ENCODE measurements at places on chromosomes 5 and 9.

DNA sequence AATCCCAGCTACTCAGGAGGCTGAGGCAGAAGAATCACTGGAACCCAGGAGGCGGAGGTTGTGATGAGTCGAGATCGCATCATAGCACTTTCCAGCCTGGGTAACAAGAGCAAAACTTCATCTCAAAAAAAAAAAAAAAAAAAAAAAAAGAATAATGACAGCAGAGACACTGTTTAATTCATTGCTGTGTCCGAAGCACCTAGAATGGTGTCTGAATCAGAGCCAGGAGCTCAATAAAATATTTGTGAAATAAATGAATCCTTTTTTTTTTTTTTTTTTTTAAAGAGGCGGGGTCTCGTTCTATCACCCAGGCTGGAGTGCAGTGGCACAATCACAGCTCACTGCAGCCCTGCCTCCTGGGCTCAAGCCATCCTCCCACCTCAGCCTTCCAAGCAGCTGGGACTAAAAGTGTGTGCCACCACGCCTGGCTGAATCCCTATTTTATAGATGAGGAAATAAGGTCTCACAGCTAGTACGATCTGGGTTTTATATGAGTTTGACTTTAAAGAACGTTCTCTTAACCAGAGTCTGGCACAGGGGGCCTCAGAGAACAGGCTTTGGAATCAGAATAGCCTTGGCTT, 47.8 kb downstream of the THOC3 start:
- DNase-seq = no peak

- peak; percentile 26 for DNase-seq
These were observed 35.5 kb upstream of the ELL2 start for GRCh38 chr5:95996904-95997723.

GRCh38 chr5:78162253-78162862, 132.1 kb downstream of the AP3B1 start:
- peak; percentile 27 for DNase-seq

GRCh38 chr9:34072410-34072809, 23.7 kb upstream of the UBAP2 start:
- DNase-seq = no peak

GRCh38 chr5:160930406-160930805, 78.4 kb upstream of the ATP10B start:
- DNase-seq = no peak

DNA sequence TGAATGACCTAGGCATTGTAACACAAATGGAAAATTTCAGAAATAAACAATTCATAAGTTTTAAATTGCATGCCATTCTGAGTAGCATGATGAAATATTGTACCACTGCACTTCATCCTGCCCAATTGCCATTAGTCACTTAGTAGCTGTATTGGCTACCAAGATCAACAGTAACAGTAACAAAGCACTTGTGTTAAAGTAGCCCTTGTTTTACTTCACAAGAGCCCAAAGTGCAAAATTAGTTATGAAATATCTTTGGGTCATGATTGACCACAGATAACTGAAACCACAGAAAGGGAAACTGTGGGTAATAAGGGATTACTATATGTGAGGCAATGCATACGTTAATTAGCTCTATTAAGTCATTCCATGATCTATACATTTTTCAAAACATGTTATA, 33.3 kb upstream of the RORB start:
- no peak for DNase-seq

DNA sequence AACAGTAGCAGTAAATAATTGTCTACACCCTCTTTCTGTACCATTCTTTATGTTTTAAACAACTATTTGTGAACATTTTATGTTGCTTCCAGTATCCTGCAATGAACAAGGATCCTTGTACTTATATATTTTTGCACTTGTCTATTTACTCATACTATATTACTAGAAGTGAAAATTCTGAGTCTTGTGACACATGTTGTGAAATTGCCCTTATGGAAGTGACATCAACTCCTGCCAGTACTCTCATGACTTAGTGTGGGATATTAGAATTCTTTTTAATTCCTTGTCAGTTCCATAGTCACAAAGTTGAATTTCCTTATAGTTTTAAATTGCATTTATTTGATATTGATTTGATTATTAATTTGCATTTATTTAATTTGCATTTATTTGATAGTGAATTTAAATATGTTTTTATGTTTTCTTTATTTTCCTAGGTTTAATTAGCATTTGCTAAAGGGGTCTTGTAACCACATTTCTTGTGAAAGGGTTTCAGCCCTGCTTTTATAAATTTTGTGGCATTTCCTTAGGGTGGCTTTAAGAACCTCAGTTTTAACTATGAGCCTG, 27.7 kb downstream of the PARP8 start:
- DNase-seq = no peak

DNA sequence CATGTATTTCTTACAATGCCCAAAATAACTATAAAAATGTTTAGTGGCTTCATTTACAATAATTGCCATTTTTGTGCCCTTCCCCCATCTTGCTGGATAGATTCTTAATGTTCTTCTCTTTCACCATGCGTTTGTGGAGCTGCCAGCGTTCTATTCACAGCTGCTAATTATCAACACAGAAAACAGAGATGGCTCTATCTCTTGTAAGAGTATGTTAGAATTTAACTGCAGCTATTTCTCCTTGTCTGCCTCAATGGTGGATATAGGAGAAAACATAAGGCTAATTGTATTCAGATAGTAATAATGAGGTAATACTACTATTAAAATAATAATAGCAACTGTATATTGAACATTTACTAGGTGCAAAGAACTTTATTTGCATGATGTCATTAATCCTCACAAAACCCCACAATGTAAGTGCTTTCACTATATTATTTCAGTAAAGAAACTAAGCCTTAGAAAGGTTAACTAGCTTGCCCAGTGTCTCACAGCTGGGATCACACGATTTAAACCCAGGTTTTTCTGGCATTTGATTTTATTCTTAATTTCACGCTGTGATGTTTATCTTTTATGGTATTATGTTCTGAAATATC, 50.1 kb downstream of the JAKMIP2 start:
- DNase-seq = no peak

- DNase-seq = no peak
These were observed 27.1 kb downstream of the ZCCHC10 start for GRCh38 chr5:132999246-132999645.

DNA sequence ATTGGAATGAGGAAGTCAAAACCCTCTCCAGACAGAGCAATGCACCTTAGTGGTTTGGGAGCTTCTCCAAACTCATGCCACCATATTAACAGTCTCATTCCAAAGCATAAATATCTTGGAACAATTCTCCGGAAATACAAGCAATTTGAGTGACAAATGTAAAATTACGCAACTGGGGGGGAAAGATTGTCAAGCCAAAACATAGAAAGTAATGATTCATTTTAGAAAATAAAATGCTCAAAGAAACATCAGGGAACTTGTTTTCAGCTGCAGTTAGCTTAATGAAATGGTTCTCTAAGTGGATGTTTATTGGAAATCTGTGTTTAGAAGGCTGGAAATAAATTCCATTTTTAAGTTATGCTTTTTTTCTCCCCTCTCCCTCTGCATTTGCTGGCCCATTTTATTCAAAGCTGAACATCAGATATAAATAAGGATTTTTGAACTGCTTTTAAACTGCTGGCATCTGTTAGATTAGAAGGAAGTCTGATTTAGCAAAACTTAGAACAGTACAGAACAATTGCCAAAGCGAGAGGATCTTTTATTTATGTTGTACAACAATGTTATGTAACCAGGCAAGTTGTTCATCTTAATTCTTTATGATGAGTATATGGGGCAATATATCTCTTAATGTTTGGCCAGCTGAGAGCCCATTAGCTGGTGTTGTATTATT, 551.9 kb downstream of the PRELID2 start:
- no peak for DNase-seq

DNA sequence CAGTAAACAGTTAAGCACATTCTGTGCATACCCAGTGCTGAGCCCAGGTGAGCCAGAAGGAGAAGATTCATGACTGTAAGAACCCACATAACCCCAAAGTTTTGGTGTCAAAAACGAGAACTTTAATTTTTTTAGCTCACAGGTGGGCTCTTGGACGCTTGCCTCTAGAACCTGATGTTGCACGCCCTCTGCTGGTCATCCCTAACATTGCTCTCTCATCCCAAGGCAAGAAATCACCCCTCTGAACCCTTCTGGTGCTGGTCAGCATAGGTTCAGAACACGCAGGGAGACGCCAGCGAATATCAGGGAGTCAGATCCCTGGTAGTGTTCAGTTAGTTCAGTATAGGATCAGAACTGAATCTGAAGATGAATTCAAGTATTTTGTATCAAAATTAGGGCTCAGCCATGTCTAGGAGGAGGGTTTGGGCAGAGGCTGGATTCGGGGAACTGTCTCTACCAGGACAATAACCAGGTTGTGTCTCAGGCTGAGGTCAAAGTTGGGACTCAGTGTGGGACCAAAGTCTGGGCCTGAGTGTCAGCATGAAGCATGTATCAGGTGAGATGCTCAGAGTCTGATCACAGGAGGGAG, 4.1 kb upstream of the DNAJB5 start:
- DNase-seq = peak; percentile 68

DNA sequence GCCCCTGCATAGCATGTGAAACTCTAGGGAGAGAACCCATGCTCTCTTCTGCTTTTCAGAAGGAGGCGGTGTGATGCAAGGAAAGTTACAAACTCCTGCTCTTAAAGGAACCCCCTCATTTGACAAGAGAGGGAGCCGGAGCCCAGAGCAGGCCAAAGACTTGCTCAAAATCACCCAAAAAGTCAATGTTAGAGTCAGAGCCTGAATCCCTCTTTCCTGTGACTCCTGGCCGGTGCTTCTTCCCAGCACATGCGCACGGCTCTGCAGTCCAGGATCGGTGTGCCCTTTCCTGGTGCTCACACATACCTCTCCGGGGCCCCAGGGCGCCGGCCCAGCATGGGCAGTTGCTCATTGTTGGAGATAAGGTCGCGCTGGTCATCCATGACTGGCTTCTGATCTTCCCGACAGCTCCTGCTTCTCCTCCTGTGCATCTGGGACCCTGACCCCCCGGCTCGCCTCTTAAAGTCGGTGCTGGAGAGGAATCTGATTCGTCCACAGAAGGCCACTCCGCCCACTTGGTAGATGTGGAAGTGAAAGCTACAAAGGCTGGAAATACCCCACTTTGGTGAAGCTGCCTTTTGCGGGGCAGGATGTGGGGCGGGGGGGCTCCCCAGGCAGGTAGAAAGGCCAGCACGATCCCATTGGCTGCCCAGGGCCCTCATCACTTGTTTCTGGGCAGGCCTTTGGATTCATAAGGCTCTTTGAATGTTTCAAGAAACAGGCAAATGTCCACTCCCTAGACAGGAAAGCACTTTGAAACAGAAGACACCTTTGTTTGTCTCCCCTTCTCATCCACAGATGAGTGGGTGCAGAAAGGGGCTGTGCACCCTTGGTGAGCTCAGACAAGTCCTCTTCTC, at the start of gene CD74:
Gene CD74 (minus strand): TSS at position 592 of the 857 bp plus-strand sequence. CDS start 161 bp downstream, at position 431.
- no peak for DNase-seq

- no peak for DNase-seq
These were observed 114.2 kb upstream of the ADAMTS16 start for GRCh38 chr5:5025774-5026408.
